ENCODE measurements at places on chromosomes 11 and 22. TPM values are rescaled to one million over a fixed set of nuclear protein-coding genes. Genes with fewer than 3 reads are reported as not detected.

DNA sequence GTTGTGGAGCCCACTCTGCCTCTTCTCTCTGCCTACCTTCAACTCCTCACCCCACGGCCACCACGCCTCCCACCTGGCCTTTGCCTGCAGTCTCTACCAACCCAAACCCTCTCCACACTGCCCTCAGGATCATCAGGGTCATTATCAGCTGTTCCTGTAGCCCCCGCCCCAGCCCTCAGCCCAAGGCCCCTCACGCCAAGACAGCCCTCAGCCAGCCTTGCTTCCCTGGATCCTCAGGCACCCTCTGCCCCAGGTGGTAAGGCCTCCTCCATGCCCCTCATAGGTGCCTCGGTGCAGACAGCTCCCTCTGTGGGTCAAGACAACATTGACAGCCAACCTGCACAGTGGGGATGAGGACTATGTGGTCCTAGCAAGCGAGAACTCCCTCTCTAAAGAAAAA is 1.7 kb downstream of the SBF1 start:
- peaks cover 52% of the 10 kb centered on the region for H3K4me1 ChIP-seq
- peak overlapping the region; percentile 95 for H3K4me3 ChIP-seq
- H3K27ac ChIP-seq = peak overlapping the region; percentile 88
- DNase-seq = peak; percentile 86
- H3K36me3 ChIP-seq = peaks cover 9% of the 10 kb centered on the region
- no peaks in the 10 kb centered on the region for H3K27me3 ChIP-seq

DNA sequence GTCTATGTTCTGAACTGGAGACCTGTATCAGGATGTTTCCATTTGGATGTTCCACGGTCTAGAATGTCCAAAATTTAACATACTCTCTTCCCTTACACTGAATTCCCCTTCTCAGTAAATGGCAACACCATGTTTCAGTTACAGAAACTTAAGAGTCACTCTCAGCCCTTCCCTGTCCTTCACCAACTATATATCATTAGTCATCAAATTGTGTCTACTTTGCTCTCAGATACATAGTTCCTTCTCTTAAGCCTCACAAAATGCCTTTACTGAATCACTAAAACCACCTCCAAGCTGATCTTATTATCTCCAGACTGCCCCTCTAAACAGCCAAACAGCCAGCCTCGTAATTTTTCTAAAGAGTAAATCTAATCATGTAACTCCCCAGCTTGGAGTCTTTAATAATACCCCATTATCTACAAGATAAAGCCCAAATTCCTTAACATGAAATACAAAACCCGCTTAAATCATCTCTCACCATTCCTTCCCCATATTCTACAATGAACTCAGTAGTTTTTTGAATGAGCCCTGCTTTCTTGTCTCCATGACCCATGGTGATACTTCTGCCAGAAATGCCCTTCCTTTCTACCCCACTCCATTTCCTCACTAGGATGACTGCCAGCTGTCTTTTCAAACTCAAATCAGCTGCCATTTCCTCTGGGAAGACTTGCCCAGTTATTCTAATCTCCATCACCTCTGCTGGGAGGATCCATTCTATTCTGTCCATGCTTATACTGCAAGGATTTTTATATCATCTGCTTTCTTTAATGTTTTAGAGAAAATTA is 102.7 kb upstream of the ARHGAP42 start:
- H3K4me1 ChIP-seq = no peaks in the 10 kb centered on the region
- no peaks in the 10 kb centered on the region for H3K27me3 ChIP-seq
- no peaks in the 10 kb centered on the region for H3K36me3 ChIP-seq
- H3K4me3 ChIP-seq = no peak overlapping the region

- DNase-seq = no peak
- H3K36me3 ChIP-seq = no peaks in the 10 kb centered on the region
- H3K27me3 ChIP-seq = peaks cover 24% of the 10 kb centered on the region
These were observed 48.7 kb downstream of the LDLRAD3 start for GRCh38 chr11:35992548-35992947.

- DNase-seq = no peak
- H3K4me1 ChIP-seq = no peaks in the 10 kb centered on the region
- H3K27me3 ChIP-seq = no peaks in the 10 kb centered on the region
- no peak overlapping the region for H3K4me3 ChIP-seq
- no peaks in the 10 kb centered on the region for H3K36me3 ChIP-seq
These were observed 112.0 kb downstream of the SHANK2 start for GRCh38 chr11:71140206-71140919.

DNA sequence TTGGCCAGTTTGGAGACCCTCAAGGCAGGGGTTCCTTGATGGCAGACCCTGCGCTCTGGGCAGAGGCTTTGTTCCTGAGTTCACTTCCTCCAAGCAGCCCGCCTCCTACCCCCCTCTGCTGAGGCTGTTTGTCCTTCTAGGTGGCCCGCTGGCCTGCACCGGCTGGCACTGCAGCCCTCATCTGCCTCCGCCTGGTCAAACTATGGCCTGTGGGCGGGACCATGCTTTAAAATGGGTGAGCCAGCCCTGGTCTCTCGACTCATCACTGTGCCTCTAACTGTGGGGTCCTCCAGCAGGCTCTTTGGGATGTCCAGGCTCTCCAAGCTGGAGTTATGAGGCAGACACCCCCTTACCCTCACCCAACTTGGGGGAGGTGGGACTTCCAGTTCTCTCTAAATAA is 114.1 kb upstream of the SLC22A12 start:
- no peak overlapping the region for H3K27ac ChIP-seq
- H3K4me1 ChIP-seq = no peaks in the 10 kb centered on the region
- H3K27me3 ChIP-seq = peaks cover 2% of the 10 kb centered on the region
- DNase-seq = no peak
- H3K36me3 ChIP-seq = no peaks in the 10 kb centered on the region

DNA sequence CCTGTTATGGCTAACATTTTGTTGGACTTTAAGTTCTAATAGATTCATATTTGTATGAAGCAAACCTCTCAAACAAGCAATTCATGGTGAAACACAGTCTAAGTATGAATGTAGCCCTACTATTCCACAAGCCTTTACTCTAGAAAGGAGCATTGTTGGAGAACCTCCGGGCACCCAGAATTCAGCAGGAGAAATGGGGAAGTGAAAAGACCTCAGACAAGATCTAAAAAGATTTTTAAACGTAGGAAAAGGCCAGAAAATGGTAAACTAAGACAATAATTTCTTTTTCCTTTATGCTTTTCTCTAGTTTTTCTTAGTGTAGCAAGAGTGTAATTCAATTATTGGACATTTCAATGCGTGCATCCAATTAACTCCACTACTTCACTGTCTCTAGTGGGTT is 426.4 kb downstream of the INSC start:
- H3K36me3 ChIP-seq = no peaks in the 10 kb centered on the region
- H3K27ac ChIP-seq = no peak overlapping the region
- no peaks in the 10 kb centered on the region for H3K27me3 ChIP-seq
- DNase-seq = no peak
- H3K4me1 ChIP-seq = no peaks in the 10 kb centered on the region

DNA sequence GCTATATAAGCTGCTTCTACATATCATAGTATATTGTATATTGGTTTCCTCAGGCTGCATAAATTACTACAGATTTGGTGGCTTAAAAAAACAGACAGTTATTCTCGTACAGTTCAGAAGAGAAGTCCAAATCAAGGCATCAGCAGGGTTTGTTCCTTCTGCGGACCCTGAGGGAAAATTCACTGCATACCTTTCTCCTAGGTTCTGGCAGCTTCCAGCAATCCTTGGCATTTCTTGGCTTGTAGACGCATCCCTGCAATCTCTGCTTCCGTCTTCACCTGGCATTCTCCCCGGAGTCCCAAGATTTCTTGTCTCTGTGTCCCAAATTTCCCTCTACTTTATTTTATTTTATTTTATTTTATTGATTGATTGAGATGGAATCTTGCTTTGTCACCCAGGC is 142.8 kb downstream of the COMMD9 start:
- no peak overlapping the region for H3K4me3 ChIP-seq
- no peak for DNase-seq
- H3K27me3 ChIP-seq = peaks cover 2% of the 10 kb centered on the region

- no peak overlapping the region for H3K4me3 ChIP-seq
- no peaks in the 10 kb centered on the region for H3K27me3 ChIP-seq
- peaks cover 53% of the 10 kb centered on the region for H3K4me1 ChIP-seq
- H3K27ac ChIP-seq = peak overlapping the region; percentile 52
- peaks cover 12% of the 10 kb centered on the region for H3K36me3 ChIP-seq
These were observed 22.5 kb downstream of the PARVB start for GRCh38 chr22:44046485-44047141.

DNA sequence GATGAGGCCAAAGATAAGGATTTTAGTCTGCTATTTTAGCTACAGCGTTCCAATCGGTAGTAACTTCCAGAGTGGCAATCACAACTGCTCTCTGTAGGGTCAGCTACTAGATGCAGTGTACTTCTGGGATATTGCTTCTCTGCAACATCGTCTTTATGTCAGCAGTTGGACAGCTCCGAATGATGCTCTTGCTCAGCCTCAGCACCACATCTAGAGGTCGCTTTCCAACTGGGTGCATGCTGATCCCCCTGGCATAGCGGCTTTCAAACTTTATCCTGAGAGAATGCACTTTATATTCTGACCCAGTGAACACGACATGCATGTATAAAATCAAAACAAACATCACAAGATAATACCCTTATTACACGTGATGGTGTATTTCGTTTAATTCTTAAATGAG is 219.6 kb downstream of the C11orf87 start:
- no peak for DNase-seq
- no peaks in the 10 kb centered on the region for H3K27me3 ChIP-seq
- H3K4me1 ChIP-seq = no peaks in the 10 kb centered on the region

DNA sequence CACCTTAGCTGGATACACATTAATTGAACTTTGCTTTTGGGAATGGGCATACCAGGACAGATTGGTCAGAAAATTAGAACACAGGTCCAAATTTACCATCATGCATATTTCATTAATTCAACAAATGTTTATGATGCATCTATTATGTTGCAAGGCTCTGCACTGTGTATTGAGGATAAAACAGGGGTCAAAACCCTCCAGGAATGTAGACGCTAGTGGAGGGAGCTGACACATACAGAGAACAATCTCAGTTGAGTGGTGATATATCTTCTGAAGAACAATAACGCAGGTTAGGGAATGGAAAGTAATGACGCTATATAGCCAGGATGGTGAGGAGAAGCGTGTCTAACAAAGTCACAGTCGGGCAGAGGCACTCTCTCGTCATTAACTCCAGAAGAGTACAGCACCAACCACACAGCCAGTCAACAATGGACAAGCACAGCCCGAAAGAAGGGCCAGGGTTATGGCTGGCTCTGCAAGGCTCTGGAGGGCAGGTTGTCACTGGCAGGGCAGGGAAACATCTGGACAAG is 3.8 kb downstream of the FLI1 start:
- peaks cover 70% of the 10 kb centered on the region for H3K4me1 ChIP-seq
- H3K27me3 ChIP-seq = peaks cover 3% of the 10 kb centered on the region
- DNase-seq = no peak

DNA sequence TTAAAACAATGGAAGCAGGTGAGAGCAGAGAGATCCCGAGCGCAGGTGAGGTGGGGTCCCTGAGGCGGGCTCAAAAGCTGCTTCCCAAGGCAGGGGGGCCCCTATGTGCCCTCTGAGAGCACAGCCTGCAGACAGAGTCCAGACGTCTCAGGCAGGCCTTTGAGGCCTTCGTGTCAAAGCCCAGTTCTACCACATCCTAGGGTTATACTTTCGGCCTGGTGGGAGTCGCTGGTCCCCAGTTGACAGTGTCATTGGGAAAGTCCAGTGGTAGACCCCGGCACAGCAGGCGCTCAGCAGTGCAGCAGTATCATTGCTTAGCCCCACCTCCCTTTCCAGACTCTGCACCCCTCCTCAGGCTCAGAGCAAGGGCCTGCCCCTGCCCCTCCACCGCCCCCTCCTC is 9.1 kb downstream of the LINC01488 start:
- DNase-seq = no peak
- no peaks in the 10 kb centered on the region for H3K27me3 ChIP-seq
- no peaks in the 10 kb centered on the region for H3K4me1 ChIP-seq
- H3K27ac ChIP-seq = no peak overlapping the region

GRCh38 chr22:49102367-49102766 is 725.3 kb downstream of the BRD1 start:
- H3K4me3 ChIP-seq = no peak overlapping the region
- no peaks in the 10 kb centered on the region for H3K27me3 ChIP-seq
- no peak for DNase-seq
- H3K4me1 ChIP-seq = no peaks in the 10 kb centered on the region

DNA sequence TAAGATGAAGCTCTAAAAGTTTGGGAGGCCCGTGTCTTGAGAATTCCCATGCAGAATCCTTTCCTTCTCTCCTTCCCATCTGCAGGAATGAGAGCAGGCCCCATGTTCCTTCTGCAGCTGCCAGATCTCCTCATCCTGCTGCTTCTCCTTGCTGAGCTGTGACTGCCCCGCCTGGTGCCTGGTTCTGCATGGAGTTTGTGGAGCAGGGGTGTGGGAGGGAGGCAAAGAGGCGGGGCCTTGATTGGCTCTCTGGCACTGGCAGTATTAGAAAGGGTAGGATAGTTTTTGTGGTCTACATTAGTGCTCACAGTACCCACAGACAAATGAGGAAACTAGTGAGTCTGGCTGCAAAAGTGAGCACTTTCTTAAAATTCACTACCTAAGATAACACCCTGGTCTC is 91.1 kb upstream of the CLPB start:
- peaks cover 11% of the 10 kb centered on the region for H3K27me3 ChIP-seq
- H3K27ac ChIP-seq = no peak overlapping the region
- peaks cover 7% of the 10 kb centered on the region for H3K4me1 ChIP-seq
- DNase-seq = no peak
- no peaks in the 10 kb centered on the region for H3K36me3 ChIP-seq
- H3K4me3 ChIP-seq = no peak overlapping the region

GRCh38 chr11:77406396-77406795 is 67.5 kb downstream of the PAK1 start:
- no peak for DNase-seq
- no peak overlapping the region for H3K27ac ChIP-seq
- no peaks in the 10 kb centered on the region for H3K27me3 ChIP-seq
- H3K36me3 ChIP-seq = peaks cover 19% of the 10 kb centered on the region
- no peak overlapping the region for H3K4me3 ChIP-seq
- H3K4me1 ChIP-seq = peaks cover 50% of the 10 kb centered on the region

- no peaks in the 10 kb centered on the region for H3K36me3 ChIP-seq
- H3K4me3 ChIP-seq = no peak overlapping the region
- no peak overlapping the region for H3K27ac ChIP-seq
- no peaks in the 10 kb centered on the region for H3K4me1 ChIP-seq
These were observed 1468.6 kb downstream of the BRD1 start for GRCh38 chr22:48358886-48359612.

- H3K36me3 ChIP-seq = no peaks in the 10 kb centered on the region
- H3K27me3 ChIP-seq = no peaks in the 10 kb centered on the region
- no peak overlapping the region for H3K27ac ChIP-seq
- DNase-seq = no peak
These were observed 59.7 kb upstream of the BARX2 start for GRCh38 chr11:129315781-129316579.

DNA sequence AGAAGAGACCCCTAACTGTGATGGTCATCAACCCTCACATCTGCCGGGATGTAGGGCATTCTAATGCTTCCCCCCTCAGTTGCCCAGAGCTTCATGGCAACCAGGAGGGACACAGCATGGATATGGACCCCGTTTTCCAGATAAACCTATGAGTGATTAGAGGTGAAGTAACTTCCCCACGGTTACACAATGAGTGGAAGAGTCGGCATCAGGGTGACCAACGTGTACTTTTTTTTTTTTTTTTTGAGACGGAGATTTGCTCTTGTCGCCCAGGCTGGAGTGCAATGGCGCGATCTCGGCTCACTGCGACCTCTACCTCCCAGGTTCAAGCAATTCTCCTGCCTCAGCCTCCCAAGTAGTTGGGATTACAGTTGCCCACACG is 25.0 kb downstream of the TXN2 start:
- H3K27me3 ChIP-seq = no peaks in the 10 kb centered on the region
- H3K36me3 ChIP-seq = no peaks in the 10 kb centered on the region
- no peak for DNase-seq
- peaks cover 41% of the 10 kb centered on the region for H3K4me1 ChIP-seq
- H3K4me3 ChIP-seq = peak overlapping the region; percentile 71

The GAS2 gene
- 2.0 TPM for total RNA-seq

The RPS3 gene
- total RNA-seq = 3,383 TPM

The SUN2 gene
- 124 TPM for total RNA-seq

The MYBPC3 gene
- not detected for total RNA-seq

The CRYBA4 gene
- not detected for total RNA-seq

The RFPL1 gene
- not detected for total RNA-seq

All from activated CD4-positive, alpha-beta T cell treated with anti-CD3 and anti-CD28 coated beads, Interleukin-2, amount 10 ng/mL, durations not matched to agents 24 days and 14 days (primary cell).